Stimulated activated CD4-positive, alpha-beta T cell treated with anti-CD3 and anti-CD28 coated beads, Interleukin-1b, Interleukin-23, amount 100 ng/mL, for 1 hour (primary cell): ENCODE measurements at places on chromosomes 2 and 18.

DNA sequence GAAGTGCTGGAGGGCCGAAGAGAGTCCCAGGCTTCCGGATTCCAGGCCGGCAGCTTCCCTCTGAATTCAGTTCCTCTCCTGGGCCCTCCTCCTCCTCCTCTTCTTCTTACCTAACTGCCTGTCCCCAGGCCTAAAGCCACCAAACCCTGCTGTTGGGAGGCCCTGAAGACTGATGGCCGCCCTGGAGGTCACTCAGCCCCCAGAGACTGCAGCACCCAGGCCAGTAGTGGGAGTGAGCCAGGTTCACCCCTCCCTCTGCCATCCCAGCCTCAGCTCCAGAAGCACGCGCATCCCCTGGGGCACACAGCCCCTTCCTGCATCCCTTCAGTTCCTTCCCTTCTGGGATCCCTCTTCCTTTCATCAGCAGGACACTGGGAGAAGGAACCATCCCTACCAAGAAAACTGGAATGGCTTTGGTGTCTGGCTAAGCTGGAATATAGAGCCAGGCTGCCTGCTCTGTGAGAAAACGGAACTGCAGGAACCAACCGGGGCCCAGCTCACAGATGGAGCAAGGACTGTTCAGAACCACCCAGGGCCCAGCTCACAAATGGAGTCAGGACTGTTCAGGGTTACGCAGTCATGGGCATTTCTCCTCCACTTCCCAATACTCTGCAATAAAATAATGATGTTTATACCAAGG lies 127.4 kb downstream of the NDUFA10 start:
- no peak for DNase-seq

DNA sequence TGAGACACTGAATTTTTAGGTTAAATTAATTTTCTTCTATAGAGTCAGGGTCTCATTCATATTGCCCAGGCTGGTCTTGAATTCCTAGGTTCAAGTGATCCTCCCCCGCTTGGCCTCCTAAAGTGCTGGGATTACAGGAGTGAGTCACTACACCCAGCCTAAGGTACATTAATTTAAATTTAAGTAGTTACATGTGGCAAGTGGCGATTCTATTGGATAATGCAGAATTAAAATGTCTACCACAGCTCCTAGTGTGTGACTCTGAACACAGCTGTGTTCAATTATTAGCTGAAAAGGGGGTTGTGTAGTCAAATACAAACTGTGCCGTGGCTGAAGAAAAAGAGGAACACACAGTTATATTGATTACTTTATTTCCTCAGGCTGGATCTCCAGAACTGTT lies 2.2 kb upstream of the CAD start:
- no peak for DNase-seq

DNA sequence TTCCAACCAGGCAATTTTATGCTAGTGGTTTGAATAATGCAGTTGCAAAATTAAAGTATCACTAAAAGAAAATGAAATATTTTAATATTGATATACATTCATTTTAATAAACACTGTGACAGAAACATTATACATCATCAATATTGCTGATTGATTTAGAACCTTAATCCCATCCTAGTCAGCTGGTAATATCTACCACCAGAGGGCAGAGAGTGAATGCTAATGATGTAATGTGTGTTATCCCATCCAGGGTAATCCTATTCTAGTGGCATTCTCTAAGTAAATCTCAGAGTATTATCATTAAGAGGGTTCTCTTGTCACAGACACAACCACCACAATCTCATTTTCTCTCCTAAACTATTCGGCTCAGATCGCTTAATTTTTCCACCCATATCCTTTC lies 477.4 kb downstream of the CPS1 start:
- no peak for DNase-seq

GRCh38 chr2:59741840-59742239 lies 811.6 kb downstream of the BCL11A start:
- DNase-seq: no peak

- no peak for DNase-seq
Observed at GRCh38 chr2:85032621-85033020, 61.7 kb downstream of the KCMF1 start.

DNA sequence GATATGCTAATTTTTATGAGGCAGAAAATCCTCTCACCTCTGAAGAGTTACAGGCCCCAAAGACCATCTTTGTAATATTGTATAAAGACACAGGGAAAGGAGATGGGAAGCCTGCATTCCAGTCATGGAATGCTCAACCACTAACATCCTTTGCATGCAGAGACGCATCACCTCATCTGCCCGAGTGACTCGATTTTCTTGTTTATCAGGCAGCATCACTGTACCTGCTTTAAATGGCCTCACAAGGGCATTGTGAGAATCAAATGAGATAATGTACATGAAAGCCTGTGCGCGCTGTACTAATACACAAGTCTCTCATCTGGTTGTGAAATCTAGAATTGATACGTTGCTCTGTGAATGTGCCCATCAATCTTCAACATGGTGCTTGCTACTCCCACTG lies 10.2 kb upstream of the TMEM247 start:
- no peak for DNase-seq

DNA sequence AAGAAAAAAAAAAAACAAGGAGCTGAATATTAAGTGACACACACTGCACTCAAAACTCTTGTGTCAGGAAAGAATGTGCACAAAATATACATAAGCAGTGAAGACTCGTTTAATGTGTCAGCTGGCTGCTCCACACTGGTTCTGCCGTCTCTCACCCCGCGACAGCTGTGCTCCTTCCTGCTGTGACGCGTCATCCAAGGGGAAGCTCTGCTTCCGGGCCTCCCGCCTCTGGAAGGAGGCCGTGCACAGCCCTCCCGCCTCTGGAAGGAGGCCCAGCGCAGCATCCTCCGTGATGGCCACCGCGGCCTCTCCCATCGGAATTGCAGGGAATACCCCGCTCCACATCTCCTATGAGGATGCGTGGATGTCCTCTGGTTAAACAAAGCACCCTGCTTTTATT lies 151.0 kb downstream of the HDAC4 start:
- no peak for DNase-seq

- DNase-seq: no peak
Observed at GRCh38 chr2:81481994-81482368, 1177.4 kb upstream of the LRRTM1 start.
